GM06990 (cell line): ENCODE measurements at places on chromosomes 13 and 19.
A peak's percentile ranks its signal among the peaks of the same experiment; 100 is the strongest.

DNA sequence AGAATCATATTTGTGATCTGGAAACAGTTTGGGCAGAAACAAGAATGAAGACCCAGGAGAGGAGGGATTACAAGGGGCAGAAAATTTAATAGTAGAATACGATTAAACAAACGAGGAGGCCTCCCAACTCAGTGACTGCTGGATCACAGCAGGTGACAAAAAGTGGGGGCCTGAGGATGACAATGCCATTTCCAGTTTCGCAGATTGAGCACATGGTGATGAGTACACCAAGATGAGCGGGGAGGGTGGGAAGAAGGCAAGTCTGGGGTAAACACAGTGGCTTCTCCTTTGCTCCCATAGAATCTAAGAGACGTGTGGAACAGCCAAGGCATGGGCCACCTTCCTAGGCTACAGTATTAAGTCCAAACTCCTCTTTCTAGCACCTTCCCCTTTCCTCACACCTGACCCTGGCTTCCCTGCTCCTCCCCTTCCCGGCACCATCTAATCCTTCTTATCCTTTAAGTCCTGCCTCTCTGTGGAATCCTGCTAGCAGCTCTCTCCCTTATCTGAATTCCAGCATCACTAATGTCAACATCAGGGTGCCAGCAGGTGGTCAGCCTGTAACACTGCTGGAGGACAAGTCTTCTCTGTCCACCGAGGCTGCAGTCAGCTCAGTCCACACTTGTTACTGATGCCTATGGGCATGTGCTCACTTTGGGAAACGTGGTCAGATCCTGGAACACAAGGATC lies 13.5 kb downstream of the ATP7B start:
- DNase-seq: no peak

DNA sequence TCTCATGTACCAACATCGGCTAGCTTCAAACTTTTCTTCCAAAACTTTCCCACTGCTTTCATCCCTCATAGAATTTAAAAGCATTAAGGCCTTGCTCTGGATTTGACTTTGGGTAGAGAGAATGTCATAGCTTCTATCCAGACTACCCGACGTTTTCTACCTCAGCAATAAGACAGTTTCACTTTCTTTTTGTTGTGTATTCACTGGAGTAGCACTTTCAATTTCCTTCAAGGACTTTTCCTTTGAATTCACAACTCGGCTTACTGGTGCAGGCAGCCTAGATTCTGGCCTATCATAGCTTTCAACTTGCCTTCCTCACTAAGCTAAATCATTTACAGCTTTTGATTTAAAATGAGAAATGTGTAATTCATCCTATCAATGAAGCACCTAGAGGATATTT lies 420.4 kb upstream of the GPC6 start:
- no peak for DNase-seq

- DNase-seq: no peak
Measured at GRCh38 chr19:1171755-1172352, 2.2 kb downstream of the SBNO2 start.

DNA sequence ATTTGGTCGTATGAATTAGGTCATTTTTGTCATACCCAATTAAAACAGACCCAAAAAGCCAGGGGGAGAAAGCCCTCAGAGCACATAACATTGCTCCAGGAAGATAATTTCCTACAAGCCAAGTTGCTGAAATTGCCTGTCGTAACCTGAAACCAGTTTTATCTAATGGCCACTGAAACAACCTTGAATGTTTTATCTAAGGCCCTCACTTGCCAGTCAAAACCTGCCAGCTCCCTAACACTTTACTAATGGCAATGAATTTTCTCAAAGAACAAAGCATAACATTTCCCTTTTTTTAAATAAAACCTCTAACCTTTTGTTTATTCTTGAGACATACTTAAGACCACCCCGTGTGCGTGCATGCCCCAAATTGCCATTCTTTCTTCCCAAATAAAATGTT lies 496.2 kb upstream of the KLHL1 start:
- no peak for DNase-seq

DNA sequence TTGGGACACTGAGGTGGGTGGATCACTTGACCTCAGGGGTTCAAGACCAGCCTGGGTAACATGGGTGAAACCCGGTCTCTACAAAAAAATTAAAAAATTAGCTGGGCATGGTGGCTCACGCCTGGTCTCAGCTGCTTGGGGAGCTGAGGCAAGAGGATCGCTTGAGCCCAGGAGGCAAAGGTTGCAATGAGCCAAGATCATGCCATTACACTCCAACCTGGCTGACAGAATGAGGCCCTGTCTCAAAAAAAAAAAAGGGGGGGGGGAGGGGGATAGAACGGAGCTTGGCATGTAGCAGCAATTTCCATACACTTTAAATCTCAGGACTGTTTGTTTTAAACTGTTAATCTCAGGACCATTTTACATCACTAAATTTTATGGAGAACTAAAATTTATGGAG lies 2.2 kb downstream of the ACP7 start:
- no peak for DNase-seq

DNA sequence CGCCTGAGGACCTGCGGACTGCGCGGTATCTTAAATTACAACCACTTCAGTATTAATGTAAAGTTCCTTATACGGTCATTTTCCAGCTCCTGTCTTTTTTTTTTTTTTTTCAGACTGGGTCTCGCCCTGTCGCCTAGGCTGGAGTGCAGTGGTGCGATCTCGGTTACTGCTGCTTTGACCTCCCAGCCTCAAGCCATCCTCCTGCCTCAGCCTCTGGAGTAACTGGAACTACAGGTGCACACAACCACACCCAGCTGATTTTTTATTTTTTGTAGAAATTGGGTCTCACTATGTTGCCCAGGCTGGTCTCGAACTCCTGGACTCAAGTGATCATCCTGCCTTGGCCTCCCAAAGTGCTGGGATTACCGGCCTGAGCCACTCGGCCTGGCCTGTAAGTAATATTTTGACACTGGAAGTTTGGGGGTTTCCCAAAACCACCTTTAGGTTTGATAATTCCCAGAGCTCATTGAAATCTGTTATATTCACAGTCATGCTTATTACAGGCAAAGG lies 406 bp upstream of the EID2B start:
- DNase-seq: no peak

DNA sequence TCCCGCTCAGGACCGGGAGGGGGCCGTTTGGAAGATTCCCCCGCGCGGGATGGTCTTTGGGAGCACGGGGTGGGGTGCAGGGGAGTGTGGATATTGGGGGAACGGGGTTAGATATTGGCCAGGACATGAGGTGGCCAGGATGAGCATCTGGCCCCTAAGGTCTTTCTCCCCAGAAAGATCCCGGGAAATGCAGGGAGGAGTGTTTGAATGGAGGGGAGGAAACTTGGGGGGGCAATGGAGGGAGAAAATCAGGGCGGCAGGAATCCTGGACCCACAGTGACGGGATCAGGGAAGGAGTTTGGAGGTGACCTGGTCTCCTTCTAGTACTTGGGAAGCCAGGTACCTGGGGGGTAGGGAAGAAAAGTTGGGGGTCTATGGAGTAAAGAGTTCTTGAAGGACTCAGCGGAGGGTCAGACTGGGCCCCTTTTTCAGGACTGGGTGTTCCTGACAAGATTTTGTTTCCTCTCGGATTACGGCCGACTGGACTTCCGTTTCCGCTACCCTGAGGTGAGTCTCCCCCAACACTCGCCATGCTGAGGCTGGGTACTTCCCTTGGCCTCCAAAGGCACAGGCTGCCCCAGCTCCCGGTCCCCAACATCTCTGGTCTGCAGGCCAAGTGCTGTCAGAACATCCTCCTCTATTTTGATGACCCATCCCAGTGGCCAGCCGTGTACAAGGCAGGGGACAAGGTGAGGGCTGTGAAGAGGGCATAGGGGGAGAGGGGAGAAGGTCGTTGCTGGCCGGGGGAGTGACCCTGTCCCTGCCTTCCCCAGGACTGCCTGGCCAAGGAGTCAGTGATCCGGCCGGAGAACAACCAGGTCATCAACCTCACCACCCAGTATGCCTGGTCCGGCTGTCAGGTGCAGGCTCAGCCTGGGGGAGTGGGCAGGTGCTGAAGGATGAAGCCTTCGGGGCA lies 989 bp downstream of the TMEM145 start:
- DNase-seq: no peak

DNA sequence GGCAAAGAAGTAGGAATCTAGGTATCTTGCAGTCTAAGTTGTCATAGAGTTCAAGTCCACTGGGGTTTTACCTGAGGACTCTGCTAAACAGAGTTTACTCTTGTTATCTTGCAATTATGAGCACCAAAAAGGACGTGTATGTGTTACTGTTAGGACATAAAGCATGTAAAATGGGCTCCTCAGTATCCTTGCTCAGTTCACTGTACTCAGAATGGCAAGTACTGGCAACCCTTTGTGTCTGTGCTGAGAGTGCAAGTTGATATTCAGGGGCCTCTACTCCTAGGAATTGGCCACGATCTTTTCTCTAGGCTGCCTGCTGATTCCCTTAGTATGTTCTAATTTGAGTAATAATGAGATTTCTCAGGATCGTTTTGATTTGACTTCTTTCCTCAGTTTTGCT lies 13.3 kb downstream of the TDRD3 start:
- no peak for DNase-seq

GRCh38 chr19:46892252-46893179 lies 31.7 kb downstream of the ARHGAP35 start:
- DNase-seq: peak; percentile 46
